ENCODE measurements at places on chromosomes 3 and 15.

- peaks cover 8% of the 10 kb centered on the region for H3K4me1 ChIP-seq
- H3K27me3 ChIP-seq, result no peaks in the 10 kb centered on the region
- peak overlapping the region; percentile 56 for H3K27ac ChIP-seq
- no peaks in the 10 kb centered on the region for H3K36me3 ChIP-seq
- DNase-seq, result peak; percentile 29
- no peak overlapping the region for H3K4me3 ChIP-seq
Observed at GRCh38 chr3:35042210-35042991, 596.9 kb upstream of the ARPP21 start.

DNA sequence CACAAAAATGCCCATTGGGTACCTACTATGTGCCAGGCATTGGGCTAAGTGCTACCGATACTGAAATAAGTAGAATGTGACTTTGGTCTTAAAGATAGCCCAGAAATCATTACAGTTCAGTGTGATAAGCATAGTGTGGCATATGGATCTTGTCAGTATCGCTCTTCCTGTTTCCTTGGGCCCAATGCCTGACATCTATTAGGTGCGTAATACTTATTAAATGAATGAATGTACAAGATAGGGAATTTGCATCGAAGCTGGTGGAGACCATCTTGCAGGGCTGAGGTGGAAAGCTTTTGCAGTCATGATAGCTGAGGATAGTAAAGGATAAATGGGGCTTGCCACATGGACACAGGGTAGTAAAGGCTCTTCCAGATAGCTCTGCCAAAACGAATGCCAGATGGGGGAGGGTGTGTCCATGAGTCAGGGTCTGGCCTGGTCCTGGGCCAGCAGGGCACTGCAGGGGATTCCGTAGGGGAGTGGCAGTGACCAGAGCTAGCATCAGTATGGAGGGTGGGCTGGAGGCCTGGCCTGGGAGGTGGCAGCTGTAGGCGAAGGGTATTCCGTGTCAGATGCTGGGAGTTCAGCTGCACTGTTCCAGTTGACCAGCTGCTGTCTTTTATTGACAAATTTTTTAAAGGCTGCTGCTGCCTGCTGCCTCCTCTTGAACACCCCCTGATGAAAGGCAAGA lies 23.5 kb downstream of the TSEN2 start:
- H3K4me3 ChIP-seq, result no peak overlapping the region
- DNase-seq, result peak; percentile 13
- H3K27me3 ChIP-seq, result no peaks in the 10 kb centered on the region
- no peaks in the 10 kb centered on the region for H3K4me1 ChIP-seq
- peak overlapping the region; percentile 65 for H3K27ac ChIP-seq
- no peaks in the 10 kb centered on the region for H3K36me3 ChIP-seq

DNA sequence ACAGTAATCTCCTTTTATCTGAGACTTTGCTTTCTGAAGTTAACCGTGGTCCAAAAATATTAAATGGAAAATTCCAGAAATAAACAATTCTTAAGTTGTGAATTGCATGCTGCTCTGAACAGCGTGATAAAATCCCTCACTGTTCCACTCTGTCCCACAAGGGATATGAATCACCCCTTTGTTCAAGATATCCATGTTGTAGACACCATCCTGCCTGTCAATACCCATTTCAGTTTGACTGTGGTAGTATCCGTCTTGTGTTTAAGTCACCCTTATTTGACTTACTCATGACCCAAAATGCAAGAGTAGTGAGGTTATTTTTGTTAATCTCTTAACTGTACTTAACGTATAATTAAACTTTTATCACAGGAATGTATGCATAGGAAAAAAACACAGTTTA lies 435.0 kb downstream of the SHQ1 start:
- no peaks in the 10 kb centered on the region for H3K27me3 ChIP-seq
- H3K36me3 ChIP-seq, result no peaks in the 10 kb centered on the region
- peaks cover 21% of the 10 kb centered on the region for H3K4me1 ChIP-seq

- no peaks in the 10 kb centered on the region for H3K4me1 ChIP-seq
- no peak for DNase-seq
- H3K4me3 ChIP-seq, result no peak overlapping the region
- no peak overlapping the region for H3K27ac ChIP-seq
- no peaks in the 10 kb centered on the region for H3K36me3 ChIP-seq
Observed at GRCh38 chr15:90295270-90295648, 29.8 kb downstream of the NGRN start.

- H3K36me3 ChIP-seq, result no peaks in the 10 kb centered on the region
- H3K4me3 ChIP-seq, result no peak overlapping the region
- H3K27ac ChIP-seq, result no peak overlapping the region
- no peaks in the 10 kb centered on the region for H3K27me3 ChIP-seq
- no peaks in the 10 kb centered on the region for H3K4me1 ChIP-seq
Observed at GRCh38 chr3:31710123-31710803, 177.5 kb downstream of the STT3B start.

- no peaks in the 10 kb centered on the region for H3K27me3 ChIP-seq
- no peak for DNase-seq
- H3K4me1 ChIP-seq, result peaks cover 3% of the 10 kb centered on the region
- H3K4me3 ChIP-seq, result no peak overlapping the region
Observed at GRCh38 chr3:161412123-161412522, 40.8 kb upstream of the SPTSSB start.

- H3K27me3 ChIP-seq, result peaks cover 7% of the 10 kb centered on the region
- H3K4me3 ChIP-seq, result no peak overlapping the region
- H3K4me1 ChIP-seq, result peaks cover 13% of the 10 kb centered on the region
- peaks cover 4% of the 10 kb centered on the region for H3K36me3 ChIP-seq
Observed at GRCh38 chr3:86988235-86988634, 2.7 kb downstream of the VGLL3 start.

DNA sequence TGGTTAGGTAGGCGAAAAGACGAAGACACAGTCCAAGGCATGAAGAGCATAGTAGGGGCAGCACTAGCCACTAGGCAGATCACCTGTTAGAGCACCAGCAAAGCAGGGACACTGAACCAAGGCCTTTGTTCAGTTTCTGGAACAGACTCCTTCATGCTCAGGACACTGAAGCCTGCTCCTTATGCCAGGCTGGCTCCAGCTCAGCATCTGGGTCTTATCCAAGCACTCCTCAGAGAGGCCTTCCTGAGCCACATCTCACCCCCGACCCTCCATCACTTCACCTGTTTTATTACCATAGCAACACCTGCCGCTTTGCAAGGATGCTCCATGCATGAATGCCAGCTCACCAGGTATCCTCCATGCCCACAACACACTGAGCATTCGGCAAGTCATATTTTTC lies 206.3 kb upstream of the CHRNA7 start:
- no peak for DNase-seq
- no peaks in the 10 kb centered on the region for H3K4me1 ChIP-seq
- H3K36me3 ChIP-seq, result no peaks in the 10 kb centered on the region
- H3K27ac ChIP-seq, result no peak overlapping the region

DNA sequence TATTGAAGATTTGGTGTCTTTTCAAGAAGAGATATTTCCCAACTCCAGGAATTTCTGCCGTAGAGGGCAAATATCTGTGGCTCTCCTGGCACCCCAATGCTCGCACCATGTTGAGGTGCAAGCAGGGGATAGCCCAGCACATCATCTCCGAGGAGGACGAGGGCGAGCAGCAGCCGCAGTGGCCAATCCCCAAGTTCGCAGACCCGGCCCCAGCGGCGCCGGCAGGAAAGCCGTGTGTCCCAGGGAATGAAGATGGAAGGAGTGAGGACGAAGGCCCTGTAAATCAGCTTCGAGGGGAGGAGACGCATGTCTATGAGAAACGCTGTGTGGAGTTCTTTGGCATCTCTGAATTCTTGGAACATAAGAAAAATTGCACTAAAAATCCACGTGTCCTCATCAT lies 213.4 kb upstream of the UBE2E2 start:
- no peak overlapping the region for H3K27ac ChIP-seq
- no peaks in the 10 kb centered on the region for H3K27me3 ChIP-seq
- no peak overlapping the region for H3K4me3 ChIP-seq

DNA sequence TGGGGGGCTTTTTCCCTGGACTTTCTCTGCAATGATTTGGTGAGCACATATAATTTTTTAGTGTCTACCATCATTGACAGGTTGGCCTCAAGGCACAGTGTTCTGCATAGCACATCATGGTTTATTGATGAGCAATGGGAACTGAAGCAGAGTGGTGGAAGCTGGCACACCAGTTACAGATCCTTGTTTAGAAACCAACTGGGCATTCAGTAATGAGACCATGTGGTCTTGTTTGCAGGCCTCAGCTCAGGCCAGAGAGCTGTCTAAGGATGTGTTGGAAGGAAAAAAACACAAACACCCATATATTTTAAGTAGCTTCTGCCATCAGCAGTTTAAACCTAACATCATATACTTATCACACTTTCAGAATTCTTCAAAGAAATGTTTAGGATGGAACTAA lies 610.6 kb downstream of the ROBO1 start:
- no peak overlapping the region for H3K27ac ChIP-seq
- H3K27me3 ChIP-seq, result no peaks in the 10 kb centered on the region
- no peaks in the 10 kb centered on the region for H3K36me3 ChIP-seq
- no peak for DNase-seq

DNA sequence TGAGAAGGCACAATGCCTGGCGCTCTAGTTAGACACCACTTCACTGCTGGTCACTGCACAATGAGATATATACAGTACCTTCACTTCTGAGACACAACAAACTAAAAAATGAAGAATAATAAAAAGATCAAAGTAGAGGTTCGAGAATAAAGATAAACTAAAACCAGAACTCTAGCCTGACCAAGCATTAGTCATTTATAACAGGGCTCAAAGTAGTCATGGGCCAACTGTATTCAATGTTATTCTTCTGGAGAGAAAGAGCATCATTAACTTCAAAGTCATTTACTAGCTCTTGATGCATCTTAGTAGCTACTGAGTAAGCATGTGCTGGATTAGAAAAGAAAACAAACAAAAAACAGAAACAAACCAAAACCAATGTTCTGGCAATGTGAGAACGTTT lies 145.2 kb downstream of the SSR3 start:
- H3K27ac ChIP-seq, result no peak overlapping the region
- no peaks in the 10 kb centered on the region for H3K36me3 ChIP-seq
- no peaks in the 10 kb centered on the region for H3K27me3 ChIP-seq
- H3K4me3 ChIP-seq, result no peak overlapping the region

DNA sequence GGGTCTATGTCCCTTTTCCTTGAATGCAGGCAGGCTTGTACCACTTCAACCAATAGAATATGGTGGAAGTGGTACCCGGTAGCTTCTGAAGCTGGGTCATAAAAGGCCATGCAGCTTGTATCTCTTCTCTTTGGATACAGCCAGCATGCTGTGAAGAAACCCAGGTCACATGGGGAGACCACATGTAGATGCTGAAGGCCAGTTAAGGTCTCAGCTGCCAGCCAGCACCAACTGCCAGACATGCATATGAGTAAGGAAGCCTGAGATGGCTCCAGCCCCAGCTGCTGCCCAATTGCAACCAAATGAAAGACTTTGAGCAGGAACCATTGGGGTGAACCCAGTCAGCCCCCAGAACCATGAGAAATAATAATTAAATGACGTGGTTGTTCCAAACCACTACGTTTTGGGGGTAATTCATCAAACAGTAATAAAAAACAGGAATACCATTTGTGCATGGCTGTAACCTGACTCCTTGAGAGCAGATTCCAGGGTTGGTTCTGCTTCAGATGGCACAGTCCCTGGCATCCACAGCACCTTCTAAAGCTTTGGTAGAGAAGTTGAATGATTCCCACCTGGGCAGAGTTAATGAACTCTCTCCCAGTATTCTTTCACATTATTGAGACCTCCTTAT lies 3.8 kb downstream of the RBP2 start:
- H3K4me3 ChIP-seq, result no peak overlapping the region
- no peaks in the 10 kb centered on the region for H3K36me3 ChIP-seq
- peaks cover 11% of the 10 kb centered on the region for H3K4me1 ChIP-seq
- DNase-seq, result no peak

Measured in hepatocyte (in vitro differentiated cells).